T-helper 9 cell (primary cell): ENCODE measurements at places on chromosomes 12 and 14.

DNA sequence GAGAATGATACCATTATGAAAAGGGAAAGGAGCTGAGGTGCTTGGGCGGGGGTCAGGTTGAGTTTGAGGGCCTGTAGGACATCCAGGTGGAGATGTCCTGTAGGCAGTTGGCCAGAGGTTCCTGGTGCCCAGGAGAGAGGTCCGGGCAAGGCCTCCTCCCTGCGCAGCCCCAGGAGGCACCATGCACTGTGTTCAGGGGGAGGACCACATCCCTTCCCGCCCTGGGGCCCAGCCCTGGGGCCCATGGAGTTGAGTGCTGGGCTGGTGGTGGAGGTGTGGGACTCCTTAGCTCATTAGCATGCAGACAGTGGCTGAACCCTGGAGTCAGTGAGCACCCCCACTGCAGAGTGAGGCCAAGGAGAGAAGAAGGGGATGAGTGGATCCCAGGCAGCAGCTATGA is 5.7 kb upstream of the FAIM2 start:
- DNase-seq: no peak

- DNase-seq: no peak
Measured at GRCh38 chr12:7134396-7135166, 4.4 kb downstream of the CLSTN3 start.

- no peak for DNase-seq
Measured at GRCh38 chr12:121560392-121561008, 20.3 kb downstream of the KDM2B start.

GRCh38 chr14:31070431-31070830 is 44.3 kb upstream of the STRN3 start:
- no peak for DNase-seq

GRCh38 chr14:95294320-95294719 is 25.4 kb downstream of the CLMN start:
- DNase-seq: no peak

- no peak for DNase-seq
Measured at GRCh38 chr12:119870457-119870856, 6.7 kb downstream of the CIT start.

- peak; percentile 15 for DNase-seq
Measured at GRCh38 chr14:92603309-92604242, 90.0 kb downstream of the RIN3 start.

- DNase-seq: no peak
Measured at GRCh38 chr12:120417917-120418580, 19.9 kb upstream of the COX6A1 start.

- DNase-seq: no peak
Measured at GRCh38 chr14:88955455-88955854, 131.0 kb downstream of the TTC8 start.

DNA sequence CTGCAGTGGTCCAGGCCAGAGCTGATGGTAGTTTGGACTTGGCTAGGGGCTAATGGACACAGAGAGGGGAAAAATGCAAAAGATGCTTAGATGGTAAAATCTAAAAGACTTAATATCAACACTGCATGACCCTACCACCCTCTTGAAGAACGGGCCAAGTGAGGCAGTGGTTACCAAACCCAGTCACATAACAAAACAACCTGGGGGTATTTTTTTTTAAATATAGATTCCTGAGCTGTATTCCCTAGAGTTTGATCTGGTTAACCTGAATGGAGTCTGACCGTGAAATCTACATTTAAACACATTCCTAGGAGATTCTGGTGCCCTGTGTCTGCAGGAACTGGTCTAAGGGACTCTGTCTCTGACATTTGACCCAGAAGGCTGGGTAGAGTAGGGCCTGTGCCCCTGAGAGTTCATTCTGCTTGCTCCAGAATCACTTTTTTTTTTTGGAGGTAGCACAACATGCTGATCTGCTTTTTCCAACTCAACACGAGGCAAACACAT is 15.7 kb downstream of the ABHD4 start:
- DNase-seq: no peak

DNA sequence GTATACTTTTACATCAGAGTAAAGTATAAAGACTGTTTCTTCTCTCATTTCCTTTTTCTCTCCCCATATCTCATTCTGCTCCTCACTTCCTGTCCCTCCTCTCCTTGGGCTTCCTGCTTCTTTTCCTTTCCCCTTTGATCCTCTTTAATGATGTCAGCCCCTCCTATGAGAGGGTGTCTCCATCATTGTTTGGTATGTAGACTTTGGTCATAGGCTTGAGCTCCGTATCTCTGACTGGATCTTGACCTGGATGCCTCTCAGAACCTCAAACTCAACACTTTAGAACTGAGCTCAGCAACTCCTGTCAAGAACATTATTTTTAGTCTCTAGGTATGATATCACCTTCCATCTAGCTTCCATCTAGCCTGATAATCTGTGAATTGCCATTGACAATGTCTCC is 50.3 kb downstream of the AKAP6 start:
- DNase-seq: no peak

DNA sequence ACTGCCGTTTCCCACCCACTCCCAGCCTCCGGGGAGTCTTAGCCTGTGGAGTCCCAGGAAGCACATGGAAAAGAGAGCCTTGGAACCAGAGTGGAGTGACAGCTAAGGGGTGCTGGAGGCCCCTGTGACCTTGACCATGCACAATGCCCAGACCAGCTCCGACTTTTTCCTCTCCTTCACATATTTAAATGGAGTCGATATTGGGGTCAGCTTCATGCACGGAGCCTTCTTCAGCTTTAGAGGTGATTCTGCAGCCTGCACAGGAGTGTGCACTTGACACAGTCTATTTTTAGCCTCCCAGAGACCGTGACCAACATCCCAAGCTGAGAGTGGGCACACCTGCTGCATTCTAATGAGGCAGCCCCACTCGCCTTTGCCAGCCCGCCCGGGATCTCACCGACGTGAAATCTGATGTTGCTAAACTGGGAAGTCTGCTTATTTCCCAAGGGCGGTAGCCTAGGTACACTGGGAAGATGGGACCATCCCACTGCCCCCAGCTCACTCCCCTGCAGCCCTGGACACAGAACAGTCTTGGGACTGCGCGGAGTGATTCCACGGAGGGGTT is 47.5 kb downstream of the PRMT8 start:
- no peak for DNase-seq

DNA sequence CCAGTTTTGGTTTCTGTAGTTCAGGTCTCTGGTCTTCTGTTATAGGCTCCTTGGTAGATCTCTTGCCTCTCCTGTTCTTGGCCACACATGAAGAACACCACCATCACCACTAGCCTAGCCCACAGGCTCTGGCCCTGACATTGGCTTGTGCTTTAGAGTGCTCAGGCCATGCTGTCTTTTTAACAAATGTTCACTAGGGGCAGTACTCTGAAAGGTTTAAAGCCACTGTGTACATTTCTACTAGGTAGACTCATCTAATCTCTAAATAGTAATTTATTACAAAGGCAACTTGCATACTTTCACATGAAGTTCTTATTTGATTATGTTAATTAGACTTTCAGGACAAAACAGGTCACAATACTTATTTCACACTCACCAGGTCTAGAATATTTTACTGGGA is 38.3 kb downstream of the PDE6H start:
- no peak for DNase-seq

GRCh38 chr12:69338120-69338859 is 9.9 kb upstream of the LYZ start:
- DNase-seq: no peak

DNA sequence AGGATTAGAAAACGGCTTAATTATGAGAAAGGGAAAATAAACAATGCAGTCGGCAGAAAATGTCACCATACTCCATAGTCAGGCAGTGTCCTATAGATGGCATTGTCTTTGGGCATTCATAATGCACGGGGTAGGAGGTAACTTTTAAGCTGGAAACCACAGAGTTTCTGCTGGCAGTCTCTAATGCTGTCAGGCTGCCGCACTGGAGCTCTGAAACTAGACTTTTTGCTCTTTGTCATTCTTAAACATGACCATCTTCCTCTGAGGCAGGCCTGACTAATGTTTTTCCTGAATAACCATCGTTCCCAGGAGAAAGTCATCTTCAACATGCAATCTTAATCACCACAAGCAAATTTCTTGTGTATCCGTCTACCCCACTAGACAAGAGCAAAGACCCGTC is 108.8 kb downstream of the ETNK1 start:
- no peak for DNase-seq

GRCh38 chr14:32560209-32560857 is 231.2 kb downstream of the AKAP6 start:
- DNase-seq: no peak

- DNase-seq: no peak
Measured at GRCh38 chr12:124477107-124477915, 90.1 kb downstream of the NCOR2 start.

DNA sequence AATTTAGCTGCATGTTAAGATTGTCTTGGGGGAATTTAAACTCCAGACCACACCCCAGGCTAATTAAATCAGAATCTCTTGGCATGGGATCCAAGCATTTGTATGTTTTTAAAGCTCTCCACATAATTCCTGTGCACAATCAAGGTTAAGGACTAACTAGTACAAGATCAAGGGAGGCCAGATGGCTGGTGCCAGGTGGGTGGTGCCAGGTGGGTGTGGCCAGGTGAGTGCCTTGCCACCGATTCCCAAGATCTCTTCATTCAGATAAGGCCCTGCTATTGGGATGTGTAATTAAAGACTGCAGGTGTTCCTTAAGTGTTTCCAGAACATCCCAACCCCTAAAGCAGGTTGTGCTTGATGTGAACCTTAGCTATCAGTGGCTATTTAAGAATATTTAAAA is 75.1 kb downstream of the NRXN3 start:
- DNase-seq: no peak

- DNase-seq: no peak
Measured at GRCh38 chr14:20836668-20837338, 34.2 kb upstream of the RNASE1 start.

DNA sequence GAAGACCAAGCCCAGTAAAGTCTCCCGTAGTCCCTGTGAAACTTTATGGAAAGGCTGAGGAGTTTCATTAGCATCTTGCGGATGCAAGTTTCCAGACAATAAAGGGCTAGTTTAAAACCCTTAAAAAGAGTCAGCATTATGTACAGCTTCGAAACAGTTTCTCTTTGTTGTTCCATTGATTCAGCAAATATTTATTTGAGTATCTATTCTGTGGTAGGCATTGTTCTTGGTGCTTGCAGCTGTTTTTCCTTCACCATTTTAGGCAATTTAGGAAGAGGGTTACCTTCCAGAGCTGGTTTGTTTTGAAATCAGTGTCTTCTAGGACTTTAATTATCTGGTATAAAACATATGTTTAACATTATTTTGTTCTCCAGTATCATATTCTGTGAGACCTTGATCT is 1.5 kb downstream of the SLIRP start:
- no peak for DNase-seq

DNA sequence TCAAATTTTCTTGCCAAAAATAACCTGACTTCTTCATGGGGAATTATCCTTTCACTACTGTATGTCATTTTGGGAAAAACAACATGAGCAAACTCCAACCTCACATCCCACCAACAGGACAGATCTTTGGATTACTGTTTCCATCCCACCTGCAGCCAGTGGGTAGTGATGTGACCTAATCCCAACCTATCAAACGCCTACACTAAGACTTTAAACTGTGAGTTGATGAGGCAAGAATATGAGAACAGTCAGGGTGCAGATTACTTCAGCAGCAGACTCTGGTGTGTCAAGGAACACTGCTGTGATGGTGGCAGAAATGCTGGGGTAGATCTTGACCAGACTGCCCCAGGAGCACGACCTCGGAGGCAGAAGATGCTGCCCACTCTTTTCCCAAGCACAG is 293.2 kb downstream of the DUSP6 start:
- DNase-seq: no peak

GRCh38 chr14:30387871-30388270 is 171.1 kb upstream of the G2E3 start:
- no peak for DNase-seq

DNA sequence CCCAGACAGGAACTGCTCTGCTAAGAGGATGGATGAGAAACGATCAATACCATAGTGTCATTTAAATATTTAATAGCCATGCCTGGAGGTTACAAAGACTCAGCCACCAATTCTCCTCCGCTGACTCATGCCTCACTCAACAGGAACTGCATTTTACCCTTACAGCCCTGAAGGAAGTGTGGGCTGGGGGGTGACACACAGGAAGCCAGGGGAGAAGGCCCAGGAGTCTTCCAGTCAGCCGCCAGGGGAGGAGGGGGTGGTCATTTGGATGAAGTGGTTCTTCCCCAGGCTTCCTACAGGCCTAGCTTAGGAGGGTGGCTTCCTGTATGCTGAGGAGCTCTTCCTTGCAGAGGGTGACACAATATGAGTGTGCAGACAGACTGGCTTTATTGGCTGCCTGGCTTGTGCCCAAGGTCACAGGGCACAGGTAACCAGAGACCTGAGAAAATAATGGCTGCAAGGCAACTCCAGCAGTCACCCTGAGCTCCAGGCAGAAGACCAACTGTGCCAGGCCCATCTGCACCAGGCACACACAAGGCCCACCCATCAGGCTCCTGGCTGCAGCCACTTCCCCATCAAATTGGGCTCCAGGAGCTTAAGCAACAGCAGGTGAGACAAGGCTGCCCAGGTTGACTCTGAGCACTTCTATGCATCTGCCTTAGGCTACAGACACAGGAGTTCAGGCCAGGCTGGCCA is 30.6 kb upstream of the RPLP0 start:
- DNase-seq: peak; percentile 66

- no peak for DNase-seq
Measured at GRCh38 chr12:42473561-42473960, 116.0 kb downstream of the PRICKLE1 start.

- no peak for DNase-seq
Measured at GRCh38 chr12:69663726-69664125, 35.4 kb downstream of the BEST3 start.

DNA sequence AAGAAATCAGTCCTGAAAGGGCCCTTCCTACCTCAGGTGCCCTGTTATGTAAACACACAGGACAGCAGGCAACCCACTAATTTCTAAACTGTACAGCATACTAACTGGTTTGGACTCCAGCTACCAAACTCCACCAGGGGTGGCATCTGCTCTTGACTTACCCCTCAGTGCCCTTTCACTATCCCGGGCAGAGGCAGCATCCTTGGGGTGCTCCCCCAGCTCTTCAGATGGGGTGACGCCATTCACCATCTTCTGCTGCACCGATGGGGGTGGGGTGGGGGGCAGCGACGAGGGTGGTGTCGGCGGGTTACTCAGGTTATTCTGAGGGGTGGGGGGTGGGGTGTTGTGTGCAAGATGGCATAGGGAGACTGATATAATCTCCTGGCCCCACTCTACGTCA is 11.5 kb upstream of the PRKAG1 start:
- no peak for DNase-seq

GRCh38 chr14:24206260-24207103 is 986 bp downstream of the TSSK4 start:
- DNase-seq: no peak

DNA sequence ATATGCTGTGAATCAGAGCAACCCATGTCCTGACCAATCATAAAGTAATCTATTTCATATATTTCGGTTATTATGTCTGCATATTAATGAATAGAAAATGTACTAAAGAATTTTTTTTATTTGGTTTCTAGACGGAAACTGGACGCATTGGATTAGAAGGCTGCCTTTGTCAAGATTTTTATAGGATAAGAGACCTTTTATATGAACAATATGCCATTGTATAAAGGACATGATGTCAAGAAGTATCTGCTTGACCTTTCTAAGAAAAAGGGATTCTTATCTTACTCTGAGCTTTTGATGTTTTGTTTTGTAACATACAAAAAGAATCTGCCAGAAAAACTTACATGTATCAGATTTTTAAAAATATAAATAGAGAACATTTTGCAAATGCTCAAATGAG is 39.8 kb downstream of the CPSF2 start:
- DNase-seq: no peak

- no peak for DNase-seq
Measured at GRCh38 chr12:1803736-1804135, 16.6 kb upstream of the LRTM2 start.
